Right ventricle myocardium superior (tissue), 1 donor: ENCODE measurements at places on chromosomes 3 and 15. TPM values are rescaled to one million over a fixed set of nuclear protein-coding genes. Genes with fewer than 3 reads are reported as not detected.

- DNase-seq, result no peak
Measured at GRCh38 chr15:63260791-63261190, 16.6 kb upstream of the APH1B start.

DNA sequence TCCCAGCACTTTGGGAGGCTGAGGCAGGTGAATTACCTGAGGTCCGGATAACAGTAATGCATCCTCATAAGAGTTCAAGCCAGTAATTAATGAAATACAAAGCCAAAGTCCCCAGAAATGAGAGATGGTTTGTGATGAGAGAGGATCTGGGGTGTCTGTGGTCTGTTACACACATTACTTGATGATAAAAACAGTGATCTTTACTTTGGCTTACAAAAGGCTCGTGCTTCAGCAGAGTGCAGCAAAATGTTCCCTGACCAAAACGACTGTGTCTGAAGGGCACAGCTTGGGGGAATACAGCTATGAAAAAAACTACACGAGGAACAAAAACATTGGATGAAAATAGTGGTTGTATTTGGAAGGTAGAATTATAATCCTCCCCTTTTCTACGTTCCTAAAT is 40.9 kb downstream of the CRTC3 start:
- no peak for DNase-seq

GRCh38 chr15:78133801-78134200 is 2.6 kb upstream of the CIB2 start:
- DNase-seq, result no peak

- no peak for DNase-seq
Measured at GRCh38 chr15:35058534-35059054, 26.5 kb downstream of the NANOGP8 start.

- no peak for DNase-seq
Measured at GRCh38 chr3:73423116-73423515, 201.6 kb downstream of the PDZRN3 start.

GRCh38 chr3:112004187-112004586 is 5.5 kb downstream of the TAGLN3 start:
- DNase-seq, result no peak

GRCh38 chr3:98655666-98656065 is 62.3 kb upstream of the CPOX start:
- no peak for DNase-seq

GRCh38 chr3:173584838-173585831 is 187.6 kb downstream of the NLGN1 start:
- peak; percentile 45 for DNase-seq

GRCh38 chr3:56361731-56362130 is 106.5 kb downstream of the ERC2 start:
- DNase-seq, result no peak

- DNase-seq, result peak; percentile 83
Measured at GRCh38 chr3:33441225-33441976, 1.2 kb upstream of the UBP1 start.

GRCh38 chr3:138625707-138626365 is 17.3 kb downstream of the FAIM start:
- no peak for DNase-seq

DNA sequence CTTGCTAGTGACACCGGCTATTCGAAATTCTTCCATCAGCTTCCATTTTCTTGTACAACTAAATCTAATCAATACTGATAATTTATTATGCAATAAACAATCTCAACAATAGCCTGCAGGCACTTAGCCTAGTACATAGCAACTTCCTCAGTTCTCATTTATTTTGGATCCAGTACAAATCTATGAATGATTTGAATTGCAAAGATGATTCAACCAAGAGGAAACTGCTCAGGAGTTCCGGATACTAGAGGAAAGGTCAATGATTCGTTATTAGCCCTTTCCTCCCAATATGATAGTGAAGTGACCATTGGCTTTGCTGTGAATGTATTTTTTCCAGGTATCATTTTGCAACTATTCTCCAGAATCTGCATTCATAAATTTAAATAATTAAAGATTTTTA is 827.0 kb downstream of the CADM2 start:
- no peak for DNase-seq

DNA sequence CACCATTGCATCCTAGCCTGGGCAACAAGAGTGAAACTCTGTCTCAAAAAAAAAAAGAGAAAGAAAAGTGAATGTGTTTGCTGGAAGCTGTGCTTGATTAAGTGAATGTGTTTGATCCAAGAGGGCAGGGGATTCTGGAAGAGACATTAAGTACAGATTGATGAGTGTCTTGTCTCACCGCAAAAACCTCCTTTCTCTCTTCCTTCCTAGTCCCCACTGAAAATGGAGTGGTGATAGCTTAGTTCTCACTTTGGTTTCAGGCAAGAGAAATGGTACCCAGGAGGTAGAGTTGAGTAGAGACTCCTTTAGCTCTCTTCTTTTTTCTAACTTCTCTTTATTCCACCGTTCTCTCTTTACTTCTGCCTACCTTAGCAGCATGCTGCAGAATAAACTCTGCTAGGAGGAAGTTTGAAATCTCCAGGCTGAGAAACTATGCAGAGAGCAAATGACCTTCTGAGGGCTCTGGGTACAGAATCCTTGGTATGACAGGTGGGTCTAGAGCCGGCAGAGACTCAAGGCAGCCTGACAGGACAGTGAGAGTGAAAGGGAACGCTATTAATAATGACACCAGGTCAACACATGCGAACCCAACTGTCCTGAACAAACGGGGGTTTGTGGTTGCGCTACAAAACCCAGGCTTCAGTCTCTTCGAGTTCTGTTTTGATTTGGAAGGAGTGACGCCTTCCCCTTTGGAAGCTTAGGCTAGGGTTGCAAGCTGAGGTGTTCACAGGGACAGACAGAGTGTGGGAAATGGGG is 74.9 kb downstream of the SMAD3 start:
- DNase-seq, result no peak

DNA sequence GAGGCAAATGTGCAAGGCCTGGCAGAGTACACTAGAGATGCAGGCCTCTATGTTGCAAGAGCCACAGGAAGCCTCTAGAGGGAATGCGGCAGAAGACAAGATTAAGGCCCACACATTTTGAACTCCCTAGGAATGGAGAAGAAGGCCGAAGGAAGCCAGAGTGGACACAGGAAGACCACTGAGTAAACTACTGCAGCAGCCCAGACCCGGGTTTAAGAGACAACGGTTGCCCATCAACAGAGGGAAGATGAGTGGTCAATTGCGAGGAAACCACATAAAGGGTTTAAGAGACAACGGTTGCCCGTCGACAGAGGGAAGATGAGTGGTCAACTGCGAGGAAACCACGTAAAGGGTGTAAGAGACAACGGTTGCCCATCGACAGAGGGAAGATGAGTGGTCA is 14.6 kb downstream of the CHSY1 start:
- DNase-seq, result no peak

DNA sequence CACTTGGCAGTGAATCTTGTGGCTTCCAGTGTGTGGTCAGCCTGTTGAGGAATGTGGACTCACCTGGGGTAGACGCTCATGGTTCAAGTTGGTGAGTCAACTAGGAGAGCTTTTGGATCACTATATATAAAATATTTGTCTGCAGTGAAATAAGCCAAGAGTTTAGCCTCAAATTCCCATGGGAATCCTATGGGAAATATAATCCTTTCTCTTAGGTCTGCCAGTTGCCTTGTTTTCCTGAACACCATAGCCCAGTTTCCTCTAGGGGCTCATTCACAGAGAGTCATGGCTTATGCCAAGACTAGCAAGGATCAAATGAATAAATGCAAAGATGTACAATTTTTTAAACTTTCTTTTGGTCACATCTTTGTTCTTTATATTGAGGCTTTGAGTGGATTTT is 100.1 kb upstream of the NPHP3 start:
- DNase-seq, result no peak

- DNase-seq, result no peak
Measured at GRCh38 chr3:31103623-31104180, 209.2 kb upstream of the GADL1 start.

GRCh38 chr3:142626971-142627370 is 30.8 kb downstream of the PLS1 start:
- no peak for DNase-seq

DNA sequence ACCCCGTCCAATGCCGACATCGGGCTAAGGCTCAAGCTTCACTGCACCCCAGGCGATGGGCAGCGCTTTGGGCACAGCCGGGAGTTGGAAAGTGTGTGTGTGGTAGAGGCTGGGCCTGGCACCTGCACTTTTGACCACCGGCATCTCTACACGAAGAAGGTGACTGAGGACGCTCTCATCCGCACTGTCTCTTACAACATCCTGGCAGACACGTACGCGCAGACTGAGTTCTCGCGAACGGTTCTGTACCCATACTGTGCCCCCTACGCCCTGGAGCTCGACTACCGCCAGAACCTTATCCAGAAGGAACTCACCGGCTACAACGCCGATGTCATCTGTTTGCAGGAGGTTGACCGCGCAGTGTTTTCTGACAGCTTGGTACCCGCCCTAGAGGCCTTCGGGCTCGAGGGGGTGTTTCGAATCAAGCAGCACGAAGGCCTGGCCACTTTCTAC is 1.0 kb downstream of the PDE12 start:
- no peak for DNase-seq

- no peak for DNase-seq
Measured at GRCh38 chr15:36661042-36661441, 81.6 kb downstream of the CDIN1 start.

DNA sequence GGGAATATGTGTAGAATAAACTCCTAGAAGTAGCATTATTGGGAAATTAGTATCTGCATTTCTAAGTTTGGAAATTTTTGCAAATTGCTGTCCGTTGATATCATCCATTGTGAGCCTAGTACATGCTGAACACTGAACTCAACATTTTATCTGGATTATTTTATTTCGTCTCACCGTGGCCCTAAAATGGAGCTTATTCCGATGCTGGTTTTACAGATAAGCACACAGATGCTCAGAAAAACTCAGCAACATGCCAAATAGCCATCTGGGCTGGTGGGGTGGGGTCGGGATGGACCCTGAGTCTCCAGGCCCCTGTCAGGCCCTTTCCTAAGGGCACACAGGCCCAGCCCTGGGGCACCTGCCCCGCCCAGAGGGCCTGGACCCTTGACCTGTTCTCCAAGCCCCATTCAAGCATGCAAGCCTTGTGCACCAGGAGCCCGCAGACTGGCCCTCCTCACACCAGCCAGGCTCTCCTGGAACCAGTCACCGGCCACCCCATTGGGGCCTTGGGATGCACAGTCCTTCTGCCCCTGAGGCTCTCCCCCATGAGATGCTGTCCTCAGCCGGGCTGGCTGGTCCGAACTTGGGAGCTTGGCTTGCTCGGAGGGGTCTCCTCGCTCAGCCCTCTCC is 20.7 kb upstream of the KLF13 start:
- DNase-seq, result no peak

DNA sequence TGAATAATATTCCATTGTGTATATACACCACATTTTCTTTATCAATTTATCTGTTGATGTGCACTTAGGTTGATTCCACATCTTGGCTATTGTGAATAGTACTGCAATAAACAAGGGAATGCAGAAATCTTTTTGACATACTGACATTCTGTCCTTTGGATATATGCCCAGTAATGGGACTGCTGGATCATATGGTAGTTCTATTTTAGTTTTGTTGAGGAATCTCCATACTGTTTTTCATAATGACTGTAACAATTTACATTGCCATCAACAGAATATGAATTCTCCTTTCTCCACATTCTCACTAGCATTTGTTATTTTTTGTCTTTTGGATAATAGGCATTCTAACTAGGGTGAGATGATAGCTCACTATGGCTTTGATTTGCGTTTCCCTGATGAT is 174.7 kb downstream of the IGSF11 start:
- no peak for DNase-seq

DNA sequence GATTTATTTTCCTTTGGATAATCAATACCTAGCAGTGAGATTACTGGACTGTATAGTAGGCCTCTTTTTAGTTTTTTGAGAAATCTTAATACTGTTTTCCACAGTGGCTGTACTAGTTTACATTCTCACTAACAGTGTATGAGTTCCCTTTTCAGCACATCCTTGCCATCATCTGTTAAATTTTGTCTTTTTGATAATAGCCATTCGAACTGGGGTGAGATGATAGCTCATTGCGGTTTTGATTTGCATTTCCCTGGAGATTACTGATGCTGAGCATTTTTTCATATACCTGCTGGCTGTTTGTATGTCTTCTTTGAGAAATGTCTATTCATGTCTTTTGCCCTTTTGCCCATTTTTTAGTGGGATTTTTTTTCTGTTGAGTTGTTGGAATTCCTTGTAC is 210.8 kb downstream of the CGGBP1 start:
- no peak for DNase-seq

- no peak for DNase-seq
Measured at GRCh38 chr15:59191855-59192237, 14.8 kb upstream of the LDHAL6B start.

DNA sequence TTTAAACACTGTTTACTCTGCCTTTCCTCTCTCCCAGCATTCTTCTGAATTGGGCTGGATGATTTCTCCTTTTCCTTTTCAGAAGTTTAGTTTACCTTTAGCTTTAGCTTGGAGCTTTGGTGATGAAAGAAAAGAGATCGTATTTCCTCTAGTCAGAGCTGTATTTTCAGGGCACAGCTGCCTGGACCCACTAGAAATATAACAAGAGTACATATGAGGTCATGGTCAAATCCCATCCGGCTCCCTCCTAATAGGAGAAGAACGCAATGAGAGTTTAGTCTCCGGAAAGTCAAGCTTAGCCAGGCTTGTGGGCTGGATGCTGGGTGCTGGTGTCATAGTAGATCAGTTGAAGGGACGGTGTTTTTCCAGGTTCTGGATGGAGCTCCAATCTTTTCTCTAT is 177.1 kb upstream of the PFN2 start:
- no peak for DNase-seq

DNA sequence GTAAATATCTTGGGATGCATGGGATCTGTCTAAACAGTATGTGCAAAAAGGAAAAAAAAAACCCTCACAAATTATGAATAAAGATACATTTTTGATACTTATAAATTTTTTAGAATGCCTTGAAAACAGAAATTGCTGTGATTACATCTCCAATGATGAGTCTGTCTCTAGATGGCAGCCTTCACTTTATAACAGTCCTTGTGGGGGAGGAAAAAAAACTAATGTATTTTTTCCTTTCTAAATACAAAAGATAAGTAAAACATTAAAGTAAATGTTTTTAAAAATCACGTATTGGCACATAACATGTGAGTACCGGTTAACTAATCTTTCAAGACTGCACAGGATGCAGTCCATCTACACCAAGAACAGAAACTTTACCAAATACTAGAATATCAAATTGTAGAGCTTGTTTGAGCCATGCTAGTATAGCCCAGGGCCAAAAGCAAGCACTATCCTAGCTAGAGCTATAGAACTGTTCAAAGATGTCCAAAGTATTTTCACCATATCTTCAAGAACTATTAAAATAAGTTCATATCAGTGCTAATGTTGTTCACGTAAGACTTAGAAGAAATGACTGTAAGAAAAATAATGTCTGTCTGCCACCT is 206.4 kb downstream of the STAG1 start:
- DNase-seq, result no peak

GRCh38 chr3:190014940-190015339 is 105.8 kb downstream of the P3H2 start:
- DNase-seq, result no peak

- DNase-seq, result no peak
Measured at GRCh38 chr3:6717026-6717943, 143.6 kb upstream of the GRM7 start.

Gene C3orf22
- not detected for total RNA-seq

Gene FAM43A
- 16.6 TPM for total RNA-seq

Gene CFAP20DC
- total RNA-seq, result 0.22 TPM

Gene TNFAIP8L3
- total RNA-seq, result 6.5 TPM

Gene CLRN1
- not detected for total RNA-seq

Gene CPLX3
- 3.6 TPM for total RNA-seq

Gene GPR156
- 0.35 TPM for total RNA-seq

Gene CYB561D2
- total RNA-seq, result 5.6 TPM

Gene BAHD1
- 16.2 TPM for total RNA-seq
